ENCODE measurements at places on chromosomes 11 and 22.

GRCh38 chr22:27152033-27152432, 494.6 kb downstream of the MIAT start:
- no peak for DNase-seq

DNA sequence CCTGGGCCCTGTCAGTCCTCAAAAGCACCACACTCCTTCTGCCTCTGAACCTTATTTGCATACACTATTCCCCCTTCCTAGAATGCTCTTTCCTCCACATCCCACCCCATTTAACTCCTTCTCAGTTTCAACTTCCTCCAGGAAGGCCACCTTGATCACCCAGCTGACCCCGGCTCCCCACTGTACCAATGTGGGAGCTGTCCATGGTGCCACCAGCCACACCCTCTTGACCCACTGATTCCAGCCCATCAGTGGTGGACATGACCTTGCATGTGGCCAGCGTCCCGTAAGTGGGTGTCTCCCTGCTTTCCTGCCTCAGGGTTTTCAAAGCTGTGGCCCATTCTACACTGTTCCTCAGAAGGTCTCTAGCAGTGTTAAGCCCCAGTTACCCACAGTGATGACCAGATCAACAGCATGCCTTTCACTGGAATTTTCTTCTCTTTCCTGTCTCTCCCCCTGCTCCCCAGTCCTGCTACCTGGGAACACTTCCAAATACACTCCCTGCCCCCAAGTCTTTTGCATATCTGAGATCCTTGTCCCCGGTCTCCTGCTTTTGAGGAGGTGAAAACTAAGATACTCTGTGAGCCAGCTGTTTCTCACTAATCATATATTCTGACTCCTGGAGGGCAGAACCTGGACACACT, 346.6 kb downstream of the MN1 start:
- DNase-seq = no peak

- no peak for DNase-seq
Observed at GRCh38 chr11:48043111-48043990, 63.0 kb downstream of the PTPRJ start.

- DNase-seq = no peak
Observed at GRCh38 chr11:46450846-46451477, 59.4 kb upstream of the CHRM4 start.

DNA sequence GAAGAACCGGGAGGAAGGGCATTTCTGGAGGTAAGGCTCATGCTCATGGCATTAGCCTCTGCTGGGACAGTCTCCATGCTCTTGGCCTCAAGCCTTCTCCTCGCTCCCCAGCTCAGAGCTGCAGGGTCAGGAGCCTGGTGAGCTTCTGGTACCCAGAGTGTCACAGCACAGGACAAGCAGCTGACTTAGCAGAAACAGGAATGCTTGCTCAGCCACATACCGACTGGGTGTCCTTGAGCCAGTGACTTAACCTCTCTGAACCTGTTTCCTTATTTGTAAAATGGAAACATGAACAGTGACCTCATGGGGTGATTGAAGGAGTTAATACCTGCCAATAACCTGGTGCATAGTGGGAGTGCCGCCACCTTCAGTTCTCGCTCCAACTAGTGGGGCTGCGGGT, 68.1 kb upstream of the RASD2 start:
- DNase-seq = no peak

DNA sequence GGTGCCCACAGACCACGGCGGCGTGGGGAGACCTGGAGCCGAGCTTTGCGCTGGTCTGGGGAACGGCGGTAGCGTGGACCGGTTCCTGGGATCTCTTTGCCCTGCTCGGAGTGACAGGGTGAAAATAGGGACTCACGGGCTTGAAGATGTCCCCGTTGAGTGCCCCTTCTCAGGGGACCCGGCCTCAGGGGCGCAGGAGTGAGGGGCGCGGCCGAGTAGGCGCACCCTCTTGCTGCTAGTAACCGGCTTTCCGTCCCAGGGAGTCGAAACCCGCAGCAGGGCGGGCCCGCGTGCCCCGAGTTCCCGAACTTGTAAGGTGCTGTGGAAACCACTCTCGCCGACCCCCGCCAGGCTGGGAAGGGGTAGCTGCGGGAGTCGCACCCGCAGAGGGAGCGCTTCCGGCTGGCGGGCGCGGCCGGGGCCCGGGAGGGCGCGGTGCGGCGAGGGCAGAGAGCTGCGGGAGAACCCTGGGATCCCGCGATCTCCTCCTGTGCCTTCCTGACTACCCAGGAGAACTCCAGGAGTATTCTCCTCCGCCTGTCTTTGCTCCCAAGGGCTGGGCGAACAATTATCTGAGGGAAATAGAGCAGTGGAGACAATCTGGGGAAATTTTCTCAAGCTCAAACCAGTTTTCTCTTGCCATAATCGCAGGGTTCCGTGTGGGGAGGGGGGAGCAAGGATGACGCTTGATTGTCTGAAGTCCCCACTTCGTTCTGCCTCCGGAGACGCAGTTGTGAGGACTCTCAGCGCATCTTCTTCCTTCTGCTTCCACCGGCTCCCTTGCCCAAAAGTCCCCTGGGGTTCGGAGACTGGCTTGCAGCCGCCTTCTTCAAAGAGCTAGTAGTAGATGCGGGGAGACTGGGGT, 666 bp downstream of the NELL1 start:
- DNase-seq = no peak

Data from stimulated activated CD8-positive, alpha-beta memory T cell treated with anti-CD3 and anti-CD28 coated beads, Interleukin-7, amount 100 ng/mL, for 48 hours (primary cell).